ENCODE measurements at places on chromosomes 12 and 14. TPM values are rescaled to one million over a fixed set of nuclear protein-coding genes. Genes with fewer than 3 reads are reported as not detected.

The TSPAN11 gene
- total RNA-seq: 0.13 TPM

The TSPAN19 gene
- total RNA-seq: not detected

The JPH4 gene
- not detected for total RNA-seq

The CD163L1 gene
- total RNA-seq: 2.6 TPM

The RARG gene
- 47.0 TPM for total RNA-seq

The CCDC196 gene
- total RNA-seq: not detected

The SIX6 gene
- not detected for total RNA-seq

The IL31 gene
- total RNA-seq: not detected

The OTUB2 gene
- 1.8 TPM for total RNA-seq

The POTEM gene
- not detected for total RNA-seq

The NEMP1 gene
- 6.6 TPM for total RNA-seq

The SPTB gene
- 0.13 TPM for total RNA-seq

The TAC3 gene
- not detected for total RNA-seq

The LPAR5 gene
- total RNA-seq: not detected

The ANP32D gene
- total RNA-seq: not detected

The GRIP1 gene
- total RNA-seq: 0.33 TPM

The MANSC4 gene
- not detected for total RNA-seq

The TMTC1 gene
- 93.0 TPM for total RNA-seq

The GUCY2C gene
- not detected for total RNA-seq

The COCH gene
- total RNA-seq: 0.46 TPM

The GLT8D2 gene
- 41.9 TPM for total RNA-seq

The CPM gene
- total RNA-seq: 3.7 TPM

The TAS2R43 gene
- not detected for total RNA-seq

The TNFAIP2 gene
- total RNA-seq: 69.0 TPM

The AQP2 gene
- total RNA-seq: not detected

The CCDC60 gene
- total RNA-seq: not detected

The AKAP6 gene
- total RNA-seq: 10.1 TPM

The KLRC3 gene
- not detected for total RNA-seq

The ADAM21 gene
- total RNA-seq: 0.86 TPM

The SCNN1A gene
- not detected for total RNA-seq

The SLC7A7 gene
- total RNA-seq: 3.4 TPM

The SYNDIG1L gene
- under 0.01 TPM for total RNA-seq

The CCDC175 gene
- not detected for total RNA-seq

The C14orf180 gene
- total RNA-seq: not detected

The C12orf54 gene
- not detected for total RNA-seq

The FOXA1 gene
- total RNA-seq: not detected

The HSPB8 gene
- 33.8 TPM for total RNA-seq

The BCL2L14 gene
- not detected for total RNA-seq
